ENCODE measurements at places on chromosomes 12 and 14.

- DNase-seq: no peak
Measured at GRCh38 chr14:58002618-58003017, 136.7 kb upstream of the SLC35F4 start.

- DNase-seq: no peak
Measured at GRCh38 chr12:129195081-129195480, 341.8 kb downstream of the GLT1D1 start.

- no peak for DNase-seq
Measured at GRCh38 chr14:100972118-100972897, 68.8 kb upstream of the RTL1 start.

GRCh38 chr12:62691309-62691708, 224.7 kb downstream of the MON2 start:
- no peak for DNase-seq

GRCh38 chr12:47851303-47851952, 31.7 kb upstream of the HDAC7 start:
- DNase-seq: no peak

- DNase-seq: no peak
Measured at GRCh38 chr12:8035440-8036010, 3.0 kb downstream of the FOXJ2 start.

- peak; percentile 25 for DNase-seq
Measured at GRCh38 chr12:28457785-28458184, 267.5 kb downstream of the CCDC91 start.

GRCh38 chr14:105160776-105161175, 7.8 kb downstream of the JAG2 start:
- no peak for DNase-seq

GRCh38 chr12:129848876-129849275, 54.9 kb downstream of the TMEM132D start:
- DNase-seq: no peak

DNA sequence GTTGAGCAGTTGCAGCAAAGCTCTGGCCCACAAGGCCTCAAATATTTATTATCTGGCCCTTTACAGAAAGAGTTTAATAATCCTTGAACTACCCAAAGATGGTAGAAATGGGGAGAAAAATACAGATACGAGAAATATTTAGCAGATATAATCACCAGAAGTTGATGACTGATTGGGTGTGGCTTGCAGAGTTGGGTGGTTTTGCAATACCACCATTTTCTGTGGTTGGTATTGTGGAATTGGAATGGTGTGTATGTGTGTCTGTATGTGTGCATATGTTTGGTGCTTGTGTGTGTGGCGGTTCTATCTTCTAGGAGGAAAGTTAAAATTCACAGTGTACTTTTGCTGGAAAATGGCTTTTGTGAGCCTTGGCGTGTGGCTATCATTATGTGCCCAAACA, 85.4 kb upstream of the MANSC4 start:
- DNase-seq: peak; percentile 41

GRCh38 chr14:63713058-63713457, 14.8 kb downstream of the SGPP1 start:
- DNase-seq: no peak

- DNase-seq: peak; percentile 56
Measured at GRCh38 chr14:89013098-89013504, 188.7 kb downstream of the TTC8 start.

GRCh38 chr14:103000291-103000921, 56.9 kb downstream of the CDC42BPB start:
- peak; percentile 85 for DNase-seq

GRCh38 chr12:2679816-2680675, 114.7 kb upstream of the FKBP4 start:
- DNase-seq: no peak

- DNase-seq: no peak
Measured at GRCh38 chr14:64440494-64440893, 24.8 kb upstream of the AKAP5 start.

DNA sequence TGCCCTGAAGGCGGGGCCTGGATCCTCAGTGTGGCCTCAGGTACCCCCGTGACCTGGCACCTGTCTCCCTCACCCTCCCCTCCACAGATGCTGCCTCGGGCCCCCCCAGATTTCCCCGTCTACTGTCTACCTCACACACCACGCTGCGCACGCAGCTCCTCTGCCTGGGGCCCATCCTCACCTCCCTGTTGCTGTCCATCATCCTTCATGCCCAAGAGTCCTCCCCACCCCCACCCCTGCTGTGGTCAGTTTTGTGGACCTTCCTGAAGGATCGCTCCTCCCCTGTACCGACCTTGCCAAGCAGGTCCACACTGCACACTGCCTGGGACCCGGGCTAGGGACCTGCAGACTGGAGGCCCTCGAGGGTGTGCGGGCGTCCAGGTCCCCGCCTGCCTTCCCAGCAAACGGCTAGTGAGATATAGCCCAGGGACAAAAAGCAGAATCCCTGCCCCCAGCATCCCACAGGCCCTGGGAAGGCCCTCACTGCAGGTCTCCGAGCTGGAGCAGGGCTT, 197.4 kb upstream of the DIO3 start:
- no peak for DNase-seq

- DNase-seq: no peak
Measured at GRCh38 chr14:99326041-99326710, 54.2 kb upstream of the BCL11B start.

DNA sequence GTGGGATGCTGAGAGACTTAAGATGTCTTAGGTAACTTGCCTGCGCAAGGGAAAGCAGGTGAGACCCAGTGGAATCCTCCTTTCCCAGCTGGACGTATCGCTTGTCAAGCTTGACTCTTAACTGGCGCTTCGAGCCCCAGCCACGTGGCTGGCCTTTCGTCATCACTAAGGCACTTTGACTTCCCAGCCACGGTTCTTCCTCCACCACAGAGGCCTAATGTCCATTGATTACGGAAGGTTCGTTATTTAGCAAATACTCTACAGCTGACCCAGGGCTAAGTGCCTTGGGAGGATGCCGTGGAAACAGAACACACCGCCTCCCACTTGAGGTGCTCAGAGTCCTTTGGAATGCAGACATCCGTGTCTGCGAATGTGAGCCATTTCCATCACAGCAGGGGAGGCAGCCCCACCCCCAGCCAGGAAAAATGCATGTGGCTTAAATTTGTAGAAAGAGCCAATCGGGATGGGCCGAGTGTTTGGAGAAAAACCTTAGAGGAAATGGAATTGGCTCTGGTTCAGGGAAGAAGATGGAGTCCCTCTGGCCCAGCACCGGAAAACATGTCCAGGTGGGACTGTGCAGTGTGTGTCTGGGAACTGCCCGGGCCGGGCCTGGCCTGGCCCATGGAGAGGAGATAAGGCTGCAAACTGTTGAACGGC, 115.7 kb downstream of the PLXNC1 start:
- DNase-seq: no peak

DNA sequence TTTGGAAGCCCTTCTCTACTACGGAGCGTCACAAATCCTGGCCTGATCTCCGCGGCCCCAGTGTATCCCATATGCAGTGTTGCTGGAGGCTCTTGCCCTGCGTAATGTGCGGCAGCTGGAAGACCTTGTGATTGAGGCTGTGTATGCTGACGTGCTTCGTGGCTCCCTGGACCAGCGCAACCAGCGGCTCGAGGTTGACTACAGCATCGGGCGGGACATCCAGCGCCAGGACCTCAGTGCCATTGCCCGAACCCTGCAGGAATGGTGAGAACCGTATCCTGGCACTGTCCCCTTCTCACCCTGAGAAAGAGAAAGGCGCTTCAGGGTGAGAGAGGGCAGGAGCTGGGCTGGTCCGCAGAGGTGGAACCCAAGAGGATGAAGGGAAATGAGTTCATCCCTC, 5.3 kb downstream of the COPS7A start:
- DNase-seq: no peak

DNA sequence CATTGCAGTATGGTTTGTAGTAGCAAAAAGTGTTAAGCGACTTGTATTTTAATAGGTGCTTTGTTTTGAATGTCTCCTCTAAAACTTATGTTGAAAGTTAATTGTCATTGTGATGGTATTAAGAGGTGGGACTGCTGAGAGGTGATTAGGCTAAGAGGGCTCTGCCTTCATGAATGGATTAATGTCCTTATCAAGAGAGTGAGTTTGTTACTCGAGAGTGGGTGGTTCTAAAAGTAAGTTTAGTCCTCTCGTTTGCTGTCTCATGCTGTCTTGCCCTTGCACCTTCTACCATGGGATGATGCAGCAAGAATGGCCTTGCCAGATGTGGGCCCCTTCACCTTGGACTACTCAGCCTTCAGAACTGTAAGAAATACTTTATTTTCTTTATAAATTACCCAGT, 17.4 kb downstream of the ZDHHC17 start:
- peak; percentile 47 for DNase-seq

DNA sequence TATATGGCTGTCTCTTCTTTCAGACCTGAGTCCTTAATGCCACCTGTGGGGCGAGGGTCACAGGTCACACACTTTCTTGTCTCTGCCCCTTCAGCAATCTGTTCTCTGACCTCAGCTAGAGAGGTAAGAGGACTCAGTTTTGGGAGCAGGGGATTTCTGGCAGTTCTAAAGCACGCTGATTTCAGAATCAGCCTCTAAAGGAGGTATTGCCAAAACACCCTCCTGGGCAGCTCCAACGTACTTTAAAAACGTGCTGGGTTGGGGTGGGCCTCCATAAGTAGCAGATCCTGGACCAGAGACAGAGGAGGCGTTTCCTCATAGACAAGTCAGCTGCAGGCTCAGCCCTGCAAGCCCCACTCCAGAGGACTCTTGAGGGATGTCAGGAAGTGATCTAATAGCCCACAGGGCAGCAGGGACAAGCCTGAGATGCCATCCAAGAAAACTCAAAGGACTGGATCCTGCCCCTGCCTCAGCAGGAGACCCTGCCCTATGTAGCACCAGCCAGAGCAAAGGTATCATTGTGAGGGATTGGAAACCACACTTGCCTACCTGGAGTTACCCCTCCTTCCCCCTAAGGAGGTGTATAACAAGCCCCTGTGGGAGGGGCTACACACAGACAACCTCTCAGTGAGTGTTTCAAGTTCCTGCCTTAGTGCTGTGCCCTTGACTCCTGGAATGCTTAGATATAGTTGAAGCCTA, 8.5 kb downstream of the CTDSP2 start:
- DNase-seq: peak; percentile 69

GRCh38 chr12:54541751-54542290, 7.6 kb upstream of the PDE1B start:
- DNase-seq: no peak

DNA sequence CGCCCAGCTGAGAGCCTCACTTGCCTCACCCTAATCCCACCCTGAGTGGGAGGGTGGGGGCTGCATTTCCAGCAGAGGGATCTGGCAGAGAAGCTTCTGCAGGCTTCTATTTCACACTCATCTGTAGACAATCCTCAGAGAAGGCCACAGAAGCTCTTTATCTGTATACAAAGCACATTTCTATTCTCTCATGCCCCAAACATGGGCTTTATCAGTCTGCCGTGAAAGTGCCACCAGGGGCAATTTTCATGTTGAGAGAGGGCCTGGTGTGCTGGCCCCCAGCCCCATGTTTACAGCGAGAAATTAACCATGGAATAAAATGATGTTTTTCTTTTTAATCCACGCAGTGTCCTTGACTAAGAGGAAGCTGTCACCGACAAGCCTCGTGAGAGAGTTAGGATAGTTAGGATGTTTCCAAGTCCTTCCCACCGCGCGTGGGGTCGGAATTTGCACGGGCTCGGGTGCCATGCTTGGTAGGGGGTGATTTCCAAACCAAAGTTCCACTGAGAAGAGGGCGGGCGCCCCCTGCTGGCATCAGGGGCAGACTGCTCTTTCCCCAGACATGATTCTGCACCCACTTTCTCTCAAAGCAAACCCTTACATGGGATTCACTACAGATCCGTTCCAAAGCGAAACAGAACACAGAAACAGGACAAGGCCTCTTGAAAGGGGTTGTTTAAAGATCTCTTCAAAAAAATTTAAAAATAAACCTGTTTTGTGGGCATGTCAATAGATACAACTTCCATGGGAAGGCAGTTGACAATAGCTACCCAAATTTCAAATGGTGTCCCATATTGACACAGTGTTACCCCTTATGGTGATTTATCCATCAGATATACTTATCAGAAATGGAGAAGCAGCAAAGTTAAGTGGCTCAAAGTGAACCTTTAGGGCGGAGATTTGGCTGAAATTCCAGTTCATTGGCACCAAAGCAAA, 19.4 kb downstream of the BDKRB1 start:
- DNase-seq: peak; percentile 78

DNA sequence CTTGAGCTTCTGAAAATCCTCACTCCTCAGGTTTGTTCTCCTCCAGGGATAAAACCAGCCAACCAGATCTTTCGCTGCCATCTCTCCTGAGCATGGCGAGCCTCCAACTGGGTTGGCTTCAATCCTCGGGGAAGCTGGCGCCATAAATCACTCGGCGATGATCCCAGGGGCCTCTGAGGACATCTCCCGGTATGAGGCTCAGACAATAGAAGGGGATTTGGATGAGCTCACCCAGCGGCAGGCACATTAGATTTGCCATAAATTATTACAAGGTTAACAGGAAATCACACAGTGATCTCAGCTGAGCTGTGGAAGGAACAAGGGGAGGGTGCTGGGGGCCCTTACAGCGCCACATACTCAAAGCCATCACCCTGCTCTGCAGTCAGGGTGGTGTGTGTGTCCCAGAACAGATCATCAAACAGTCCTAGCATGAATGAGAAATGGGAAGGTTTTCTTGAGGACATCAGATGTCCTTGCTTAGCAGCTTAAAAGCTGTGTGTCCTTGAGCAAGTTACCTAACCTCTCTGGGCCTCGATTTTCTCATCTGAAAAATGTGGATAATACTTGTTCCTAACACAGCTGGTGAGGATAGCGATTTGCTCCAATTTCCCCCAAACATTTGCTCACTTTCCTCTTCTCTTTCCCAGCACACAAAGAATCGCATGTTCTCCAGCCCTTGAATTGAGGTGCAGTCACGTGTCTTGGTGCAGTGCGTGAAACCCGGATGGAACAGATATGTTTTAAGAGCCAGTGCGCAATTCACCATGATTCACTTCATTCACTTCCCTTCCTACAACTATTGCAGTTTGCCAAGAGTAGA, 142.8 kb downstream of the SCARB1 start:
- no peak for DNase-seq

DNA sequence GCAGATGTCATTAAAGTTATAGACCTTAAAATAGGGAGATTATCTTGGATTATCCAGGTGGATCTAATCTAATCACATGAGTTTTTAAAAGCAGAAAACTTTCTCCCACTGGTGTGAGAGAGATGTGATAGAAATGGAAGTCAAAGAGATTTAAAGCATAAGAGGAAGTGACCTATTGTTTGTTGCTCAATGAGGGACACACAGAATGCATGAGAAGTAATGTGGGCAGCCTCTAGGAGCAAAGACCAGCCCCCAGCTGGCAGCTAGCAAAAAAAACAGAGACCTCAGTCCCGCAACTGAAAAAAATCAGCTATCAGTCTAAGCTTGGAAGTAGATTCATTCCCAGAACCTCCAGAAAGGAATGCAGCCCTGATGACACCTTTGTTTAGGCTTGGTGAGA, 24.6 kb upstream of the ANP32D start:
- peak; percentile 45 for DNase-seq

DNA sequence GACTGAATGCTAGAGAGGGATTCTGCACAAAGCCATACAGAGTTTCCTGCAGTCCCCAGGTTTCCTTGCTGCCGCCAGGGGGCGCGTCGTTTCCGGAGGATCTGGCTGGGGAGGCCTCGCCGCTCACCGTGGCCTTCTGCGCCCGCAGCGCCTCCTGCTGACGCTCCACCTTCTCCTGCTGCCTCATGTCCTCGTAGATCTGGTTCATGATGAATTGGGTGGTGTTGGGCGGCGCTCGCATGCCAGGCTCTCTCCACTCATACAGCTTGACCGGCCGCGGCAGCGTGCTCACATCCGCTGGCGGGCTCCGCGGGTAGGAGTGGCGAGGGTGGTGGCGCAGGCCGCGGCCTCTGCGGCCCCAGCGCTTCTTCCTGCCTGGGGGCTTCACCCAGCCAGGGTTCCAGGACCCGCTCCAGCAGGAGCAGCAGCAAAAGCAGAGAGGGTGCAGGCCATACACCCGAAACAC, 987 bp downstream of the CCER1 start:
- DNase-seq: peak; percentile 30
